Right atrium auricular region (tissue), 2 donors: ENCODE measurements at places on chromosomes 12 and 14. TPM values are rescaled to one million over a fixed set of nuclear protein-coding genes. Genes with fewer than 3 reads are reported as not detected.

LMNTD1 gene
- not detected for total RNA-seq

STX2 gene
- total RNA-seq, result 26.3 TPM

DNA sequence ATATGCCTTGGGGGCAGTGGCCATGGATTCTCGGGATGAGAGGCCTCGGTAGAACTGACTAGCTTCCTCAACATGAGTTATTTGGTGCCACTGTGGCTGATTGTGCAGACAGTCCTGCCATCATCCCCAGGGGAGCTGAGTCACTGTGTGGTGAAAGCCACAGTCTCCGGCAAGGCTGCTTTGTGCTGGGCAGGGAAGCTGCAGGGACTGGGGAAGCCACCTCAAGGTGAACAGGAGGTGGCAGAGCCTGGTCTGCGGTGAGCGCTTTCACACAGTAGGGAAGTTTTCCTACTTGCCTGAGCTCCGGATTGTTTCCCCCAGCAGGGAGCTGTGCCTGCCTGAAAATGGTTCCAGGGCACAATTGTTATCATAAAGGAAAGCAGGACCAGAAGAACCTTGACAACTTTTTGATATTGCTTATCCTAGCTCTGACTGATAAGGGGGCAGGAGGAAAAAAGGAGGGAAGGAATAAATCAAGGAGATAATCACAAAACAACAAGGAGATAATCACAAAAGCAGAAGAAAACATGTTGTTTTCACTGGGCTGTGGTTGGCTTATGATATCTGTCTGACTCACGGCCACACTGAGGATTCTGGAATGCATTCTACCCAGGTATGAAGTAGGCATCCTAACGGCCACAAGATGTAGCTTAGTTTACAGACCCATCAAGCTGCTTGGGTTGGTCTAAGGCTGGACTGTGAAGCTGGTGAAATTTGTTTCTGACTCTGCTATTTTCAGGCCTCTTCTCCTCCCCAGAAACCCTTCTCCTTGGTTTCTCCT is 32.2 kb upstream of the GNG2 start:
- no peak for DNase-seq

- no peak for DNase-seq
These were observed 27.0 kb upstream of the HIGD1C start for GRCh38 chr12:50925342-50925651.

GRCh38 chr14:89638891-89639290 is 221.9 kb upstream of the FOXN3 start:
- no peak for DNase-seq

- peak; percentile 76 for DNase-seq
These were observed 37.8 kb downstream of the PAH start for GRCh38 chr12:102879144-102879763.

DNA sequence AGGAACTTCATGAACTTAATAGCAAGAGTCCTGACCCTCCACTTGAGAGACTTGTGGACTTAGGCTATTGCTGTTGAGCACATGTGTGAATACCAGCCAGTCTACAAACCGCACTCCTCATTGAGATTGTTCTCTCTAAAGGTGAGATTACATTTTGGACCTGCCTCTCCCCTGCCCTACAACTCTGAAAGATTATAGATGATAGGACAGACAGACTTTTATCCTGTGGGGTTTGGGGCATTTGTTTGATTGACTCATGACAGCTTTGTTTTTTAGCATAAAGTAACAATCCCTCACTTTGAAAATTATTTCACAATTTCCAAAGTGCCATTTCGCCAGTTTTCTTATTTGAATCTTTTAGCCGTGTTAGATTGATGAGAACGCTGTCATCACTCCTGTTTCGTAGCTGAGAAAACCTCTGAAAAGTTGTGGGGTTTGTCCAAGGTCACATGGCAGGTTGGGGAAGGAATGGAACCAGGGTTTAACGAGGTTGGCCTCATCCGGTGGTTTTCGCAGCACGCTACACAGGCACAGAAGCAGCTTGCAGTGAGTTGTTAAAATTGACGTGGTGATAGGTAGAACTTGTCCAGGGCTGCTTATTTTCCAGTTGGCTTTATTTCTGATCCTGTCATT is 836 bp downstream of the EVL start:
- DNase-seq, result no peak

GRCh38 chr12:46523863-46524770 is 151.5 kb upstream of the SLC38A2 start:
- DNase-seq, result no peak

- no peak for DNase-seq
These were observed 83.0 kb downstream of the LLPH start for GRCh38 chr12:66047411-66048021.

GRCh38 chr12:103969391-103969790 is 3.7 kb downstream of the TDG start:
- DNase-seq, result no peak

DNA sequence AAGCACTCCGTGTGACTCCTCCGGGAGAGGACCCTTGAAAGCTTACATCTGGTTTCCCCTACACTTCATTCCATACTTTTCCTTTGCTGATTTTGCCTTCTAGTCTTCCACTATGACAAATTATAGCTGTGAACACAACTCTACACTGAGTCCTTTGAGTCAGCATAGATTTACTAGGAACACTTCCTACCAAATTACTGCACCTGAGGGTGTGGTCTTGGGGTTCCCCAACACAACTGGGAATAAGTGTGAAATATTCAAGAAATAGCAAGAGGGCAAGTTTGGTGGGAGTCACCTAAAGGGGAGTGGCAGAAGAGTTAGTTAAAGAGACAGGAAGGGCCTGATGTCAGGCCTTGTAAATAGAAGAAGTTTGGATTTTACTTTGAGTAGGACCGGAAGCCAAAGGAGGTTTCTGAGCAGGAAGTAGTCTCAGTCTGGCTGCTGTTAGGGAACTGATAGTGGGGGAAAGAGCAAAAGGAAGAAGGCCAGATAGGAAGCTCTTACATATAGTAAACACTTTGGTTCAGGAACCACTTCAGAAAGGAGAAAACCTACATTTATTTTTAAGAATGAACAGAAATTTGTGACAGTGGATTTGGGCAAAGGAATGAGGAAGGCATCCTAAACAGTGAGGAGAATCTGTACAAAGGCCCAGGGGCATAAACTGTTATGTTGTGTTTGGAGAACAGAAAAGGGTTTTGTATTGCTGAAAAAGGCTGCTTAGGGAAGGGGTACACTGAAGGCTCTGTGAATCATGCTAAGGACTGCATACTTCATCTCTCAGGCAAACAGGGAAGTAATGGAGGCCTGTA is 14.2 kb downstream of the SEL1L start:
- DNase-seq, result no peak

- DNase-seq, result no peak
These were observed 15.9 kb downstream of the COL2A1 start for GRCh38 chr12:47988073-47989022.

GRCh38 chr14:24818058-24818822 is 184.2 kb upstream of the GZMB start:
- DNase-seq, result no peak

BHLHE41 gene
- total RNA-seq, result 13.4 TPM
